ENCODE measurements at places on chromosomes 5 and 9. TPM values are rescaled to one million over a fixed set of nuclear protein-coding genes. Genes with fewer than 3 reads are reported as not detected.

DNA sequence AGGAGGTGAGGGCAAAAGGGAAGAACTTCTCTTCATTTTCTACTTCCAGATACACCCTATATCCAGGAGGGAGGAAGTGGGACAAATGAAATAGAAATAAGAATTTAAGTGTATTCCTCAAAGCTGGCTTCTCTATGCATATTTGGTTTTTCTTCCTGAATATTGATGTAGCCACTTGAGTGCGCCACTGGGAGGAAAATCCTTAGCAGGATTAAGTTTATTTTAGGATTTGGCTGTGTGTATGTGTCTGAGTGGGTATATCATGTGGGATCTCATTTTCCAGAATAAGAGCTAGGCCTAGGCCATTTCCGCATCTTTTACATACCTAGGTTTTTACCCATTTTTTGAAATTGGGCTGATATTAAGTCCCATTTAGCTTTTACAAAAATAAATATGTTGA is 42.5 kb downstream of the MAP1B start:
- H3K27me3 ChIP-seq = no peaks in the 10 kb centered on the region
- H3K36me3 ChIP-seq = peaks cover 82% of the 10 kb centered on the region
- DNase-seq = no peak
- no peak overlapping the region for H3K27ac ChIP-seq
- H3K4me3 ChIP-seq = no peak overlapping the region

GRCh38 chr5:126338635-126339034 is 84.6 kb upstream of the GRAMD2B start:
- DNase-seq = no peak
- no peak overlapping the region for H3K27ac ChIP-seq
- H3K4me1 ChIP-seq = no peaks in the 10 kb centered on the region
- no peaks in the 10 kb centered on the region for H3K36me3 ChIP-seq

GRCh38 chr5:3377831-3378230 is 217.8 kb upstream of the IRX1 start:
- DNase-seq = no peak
- no peak overlapping the region for H3K27ac ChIP-seq
- H3K27me3 ChIP-seq = no peaks in the 10 kb centered on the region

- H3K27me3 ChIP-seq = no peaks in the 10 kb centered on the region
- H3K36me3 ChIP-seq = no peaks in the 10 kb centered on the region
- peak overlapping the region; percentile 80 for H3K27ac ChIP-seq
- H3K4me1 ChIP-seq = peaks cover 63% of the 10 kb centered on the region
Measured at GRCh38 chr5:142248853-142249462, 75.9 kb downstream of the SPRY4 start.

SLC36A3 gene
- not detected for total RNA-seq

GRCh38 chr5:93890657-93891056 is 149.3 kb upstream of the POU5F2 start:
- peaks cover 9% of the 10 kb centered on the region for H3K4me1 ChIP-seq
- H3K27me3 ChIP-seq = no peaks in the 10 kb centered on the region
- DNase-seq = no peak
- H3K27ac ChIP-seq = no peak overlapping the region
- no peak overlapping the region for H3K4me3 ChIP-seq

Data from SJSA1 (cell line).